ENCODE measurements at places on chromosomes 6 and 20.

DNA sequence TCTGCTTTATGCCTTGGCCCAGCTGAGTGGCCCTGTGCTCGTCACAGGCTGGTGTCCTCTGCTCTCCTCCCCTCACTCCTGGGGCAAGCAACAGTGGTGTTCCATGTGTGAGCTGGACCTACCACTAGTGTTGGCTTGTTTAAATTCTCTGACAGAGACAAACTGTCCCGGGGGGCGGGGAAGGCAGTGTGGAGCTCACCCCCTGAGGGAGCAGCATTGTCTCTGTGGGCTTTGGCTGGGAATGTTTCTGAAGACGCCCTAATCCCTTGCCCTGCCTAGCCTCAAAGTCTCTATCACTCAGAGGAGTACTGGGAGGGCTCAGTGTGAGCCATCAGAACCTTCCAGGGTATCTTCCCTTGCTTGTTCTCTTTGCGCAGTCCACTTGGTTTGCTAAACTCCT is 5.2 kb upstream of the VEGFA start:
- no peak for DNase-seq

- DNase-seq = no peak
Observed at GRCh38 chr6:138442663-138443062, 38.6 kb downstream of the HEBP2 start.

GRCh38 chr6:86959656-86960055 is 22.3 kb downstream of the HTR1E start:
- no peak for DNase-seq

GRCh38 chr6:70133246-70133645 is 169.6 kb downstream of the COL9A1 start:
- DNase-seq = no peak

- DNase-seq = no peak
Observed at GRCh38 chr6:154166140-154166539, 127.1 kb downstream of the OPRM1 start.

DNA sequence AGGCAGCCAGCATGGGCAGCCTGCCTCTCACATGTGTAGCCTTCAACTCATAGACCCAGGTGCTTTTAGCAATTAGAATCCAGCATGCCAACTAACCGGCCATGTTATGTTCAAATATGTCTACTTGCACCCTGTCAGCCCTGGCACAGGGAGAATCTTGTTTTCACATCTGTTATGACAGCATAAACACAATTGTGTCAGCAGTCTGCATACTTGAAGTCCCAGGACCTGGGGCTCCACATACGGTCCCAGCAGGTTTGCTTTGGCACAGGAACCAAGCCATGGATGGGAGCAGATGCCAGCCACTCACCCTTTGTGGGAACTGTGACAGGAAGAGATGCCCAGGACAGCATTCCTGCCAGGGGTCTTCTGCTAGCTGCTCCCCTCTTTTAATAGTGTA is 67.2 kb upstream of the SYNDIG1 start:
- no peak for DNase-seq

DNA sequence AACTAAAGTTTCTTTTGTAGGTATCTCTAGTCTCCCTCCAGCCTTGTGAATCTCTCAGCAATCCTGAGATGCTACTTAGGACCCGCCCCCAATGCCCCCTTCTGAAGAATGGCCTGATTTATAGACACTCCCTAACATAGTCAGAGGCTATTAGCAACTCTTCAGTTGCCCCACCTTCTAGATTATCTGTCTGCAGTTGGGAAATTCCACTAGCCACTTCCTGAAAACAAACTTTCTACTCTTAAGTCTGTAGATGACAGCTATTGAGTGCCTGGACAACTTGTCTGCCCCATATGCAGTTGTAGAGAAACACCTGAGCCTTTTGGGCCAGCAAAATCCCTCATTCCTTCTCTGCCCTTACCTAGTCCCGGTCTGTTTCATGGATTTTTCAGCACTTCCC is 188.2 kb upstream of the PREP start:
- DNase-seq = peak; percentile 18

DNA sequence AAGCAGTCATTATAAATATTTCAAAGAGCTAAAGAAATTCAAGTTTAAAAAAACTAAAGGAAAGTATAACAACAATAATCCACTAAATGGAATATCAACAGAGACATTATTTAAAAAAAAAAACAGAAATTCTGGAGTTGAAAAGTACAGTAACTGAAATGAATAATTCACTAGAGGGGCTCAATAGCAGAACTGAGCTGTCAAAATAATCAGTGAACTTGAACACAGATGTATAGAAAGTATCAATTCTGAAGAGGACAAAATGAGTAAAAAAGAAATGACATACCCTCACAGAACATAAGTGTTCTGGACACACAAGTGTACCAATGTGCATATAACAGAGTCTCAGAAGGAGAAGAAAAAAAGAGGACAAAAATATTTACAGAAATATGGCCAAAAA is 191.6 kb upstream of the RUNX2 start:
- DNase-seq = no peak

Data from CD4-positive, alpha-beta T cell treated with Interleukin-1 beta for 1 hour (primary cell).